Urothelium cell line (cell line): ENCODE measurements at places on chromosomes 5 and 9.

GRCh38 chr5:163489745-163490075 is 15.7 kb upstream of the MAT2B start:
- no peak for DNase-seq

- no peak for DNase-seq
Observed at GRCh38 chr9:95336281-95336680, 18.8 kb upstream of the FANCC start.

GRCh38 chr5:73393611-73394489 is 54.7 kb downstream of the FOXD1 start:
- DNase-seq: no peak

GRCh38 chr5:68087866-68088265 is 127.7 kb upstream of the PIK3R1 start:
- DNase-seq: no peak

DNA sequence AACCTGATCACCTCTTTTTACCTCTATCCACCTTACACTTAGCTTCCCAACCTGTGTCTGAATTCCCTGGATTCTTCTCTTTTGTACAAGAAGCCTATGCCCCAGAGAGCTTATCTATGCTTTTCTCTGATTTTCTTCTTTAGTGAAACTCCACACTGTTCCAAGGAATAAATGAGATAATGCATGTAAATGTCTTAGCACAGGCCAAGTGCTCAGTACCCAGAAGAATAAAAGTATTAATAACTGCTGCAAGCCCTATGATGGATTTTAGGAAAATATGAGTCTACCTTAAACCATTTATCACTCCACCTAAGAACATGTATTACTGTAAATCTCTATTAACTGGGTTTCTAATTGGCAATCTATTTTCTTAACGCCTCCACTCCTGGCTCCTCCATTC is 168.5 kb upstream of the TNC start:
- no peak for DNase-seq

GRCh38 chr9:97559111-97559514 is 57.6 kb downstream of the TMOD1 start:
- DNase-seq: no peak

- DNase-seq: no peak
Observed at GRCh38 chr5:151070449-151070848, 10.4 kb downstream of the TNIP1 start.

DNA sequence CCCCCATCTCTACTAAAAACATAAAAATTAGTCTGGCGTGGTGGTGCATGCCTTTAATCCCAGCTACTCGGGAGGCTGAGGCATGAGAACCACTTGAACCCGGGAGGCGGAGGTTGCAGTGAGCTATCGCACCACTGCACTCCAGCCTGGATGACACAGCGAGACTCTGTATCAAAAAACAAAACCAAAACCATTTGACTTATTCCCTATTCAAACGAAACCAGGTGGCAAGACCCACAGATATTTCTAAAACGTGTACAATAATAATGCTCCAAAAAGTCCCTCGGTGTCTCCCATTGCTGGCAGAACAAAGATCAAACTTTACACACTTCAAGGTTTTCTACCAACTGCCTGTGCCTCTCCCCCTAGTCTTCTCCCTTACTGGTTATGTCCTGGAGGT is 29.8 kb downstream of the HMGCR start:
- DNase-seq: no peak

DNA sequence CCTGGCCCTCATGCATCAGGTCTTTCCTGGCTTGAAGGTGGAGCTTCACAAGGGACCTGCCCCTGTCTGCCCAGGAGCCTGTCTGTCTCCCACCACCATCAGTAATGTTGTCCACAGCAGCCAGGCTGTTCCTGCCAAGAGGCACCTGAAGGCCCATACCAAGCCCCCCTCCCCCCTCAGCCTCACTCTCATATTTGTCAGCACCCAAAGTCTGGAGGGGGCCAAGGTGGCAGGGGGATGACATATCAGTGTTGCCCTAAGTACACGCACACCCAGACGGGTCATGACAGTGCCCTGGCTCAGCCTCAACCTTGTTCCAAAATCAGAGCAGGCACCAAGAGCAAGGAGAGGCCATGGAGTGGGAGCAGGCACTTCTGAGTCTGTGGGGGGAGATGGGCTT is 27.2 kb upstream of the CYLC2 start:
- no peak for DNase-seq

DNA sequence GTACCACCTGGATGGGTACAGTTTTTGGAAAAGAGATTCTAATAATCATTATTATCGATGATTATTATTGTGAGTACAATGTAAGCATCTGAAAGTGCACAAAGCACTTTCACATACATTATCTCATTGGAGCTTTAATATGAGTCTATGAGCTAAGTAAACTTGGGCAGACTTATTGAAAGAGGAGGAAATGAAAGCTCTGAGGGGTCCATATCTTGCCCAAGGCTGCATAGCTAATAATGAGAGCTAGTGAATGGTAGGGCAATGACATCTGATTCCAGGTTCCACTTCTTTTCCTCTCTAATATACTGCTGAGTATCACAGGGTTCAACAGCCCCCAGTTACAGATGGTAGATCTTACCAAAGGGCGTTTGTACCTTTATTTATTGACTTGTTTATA is 26.1 kb downstream of the TIMD4 start:
- no peak for DNase-seq

DNA sequence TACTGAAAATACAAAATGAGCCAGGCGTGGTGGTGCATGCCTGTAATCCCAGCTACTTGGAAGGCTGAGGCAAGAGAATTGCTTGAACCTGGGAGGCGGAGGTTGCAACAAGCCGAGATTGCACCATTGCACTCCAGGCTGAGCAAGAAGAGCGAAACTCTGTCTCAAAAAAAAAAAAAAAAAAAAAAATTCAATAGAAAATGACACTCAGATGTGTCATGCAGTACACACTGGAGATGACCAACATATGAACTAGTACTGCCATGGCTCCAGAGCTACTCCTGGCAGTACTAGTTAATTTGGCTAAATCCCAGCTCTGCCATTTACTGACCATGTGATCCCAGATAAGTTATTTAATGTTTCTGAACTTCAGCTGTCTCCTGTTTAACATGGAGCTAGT is 7.3 kb downstream of the ATOX1 start:
- no peak for DNase-seq

- peak; percentile 50 for DNase-seq
Observed at GRCh38 chr9:122374885-122375420, 4.1 kb downstream of the PTGS1 start.

- no peak for DNase-seq
Observed at GRCh38 chr5:152288499-152288898, 116.6 kb downstream of the NMUR2 start.

GRCh38 chr5:54667136-54667535 is 149.6 kb downstream of the SNX18 start:
- DNase-seq: no peak

DNA sequence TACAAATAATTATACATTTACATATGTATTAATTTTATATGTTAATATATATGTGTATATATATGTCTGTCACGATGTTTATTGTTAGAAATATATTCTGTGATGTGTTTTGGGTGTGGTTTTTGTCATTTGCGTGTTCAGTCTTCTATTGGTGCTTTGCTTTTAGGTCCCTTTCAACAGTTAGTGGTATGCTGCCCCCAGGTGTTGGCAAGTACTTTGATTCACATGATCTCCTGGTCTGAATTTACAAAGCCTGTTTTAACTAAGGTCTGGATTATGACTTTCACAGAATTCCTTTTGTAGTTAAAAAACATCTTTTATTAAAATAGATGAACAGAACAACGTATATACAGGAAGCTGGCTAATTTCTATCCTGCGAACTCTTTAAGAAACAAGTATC is 271.5 kb downstream of the CCDC171 start:
- peak; percentile 5 for DNase-seq

- peak; percentile 97 for DNase-seq
Observed at GRCh38 chr5:174724484-174725260, at the start of gene MSX2. TSS of gene MSX2 (plus strand) at chr5:174724582. CDS start at chr5:174724660, 78 bp downstream.

DNA sequence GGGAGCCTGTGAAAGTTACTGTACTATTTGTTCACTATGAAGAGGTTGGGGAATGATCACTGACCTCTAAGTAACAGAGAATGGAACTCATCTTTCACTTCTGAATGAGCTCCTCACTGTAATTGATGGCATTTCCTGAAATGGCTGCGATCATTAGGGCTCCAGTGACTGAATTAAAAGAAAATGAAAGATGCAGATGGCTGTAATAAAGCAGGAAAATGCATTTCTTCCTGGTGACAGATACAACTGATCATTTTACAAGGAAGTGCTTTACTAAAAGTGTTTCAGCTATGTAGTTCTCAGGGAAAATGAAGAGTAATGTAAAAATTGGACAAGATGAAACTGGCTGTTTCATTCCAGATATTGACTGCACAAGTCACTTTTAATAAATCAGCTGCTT is 1200.6 kb upstream of the NUDT12 start:
- DNase-seq: no peak

DNA sequence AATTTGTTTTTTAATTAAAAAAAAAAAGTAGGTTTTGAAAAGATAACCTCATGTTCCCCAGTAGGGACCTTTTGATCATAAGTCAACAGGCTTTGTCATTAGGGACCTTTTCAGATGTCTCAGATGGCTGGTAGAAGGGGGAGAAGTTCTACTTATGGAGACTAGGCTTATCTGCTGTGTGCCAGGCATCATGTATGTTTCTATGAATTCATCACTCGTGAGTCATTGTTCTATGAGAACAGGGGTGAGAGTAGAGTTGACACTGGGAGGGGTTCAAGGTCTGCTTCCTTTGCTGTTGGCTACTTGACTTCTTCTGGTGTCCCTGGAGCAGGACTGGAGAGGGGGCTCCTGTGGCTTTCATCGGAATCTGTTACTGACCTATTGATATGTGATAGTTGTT is 138.8 kb downstream of the KDM4C start:
- no peak for DNase-seq

DNA sequence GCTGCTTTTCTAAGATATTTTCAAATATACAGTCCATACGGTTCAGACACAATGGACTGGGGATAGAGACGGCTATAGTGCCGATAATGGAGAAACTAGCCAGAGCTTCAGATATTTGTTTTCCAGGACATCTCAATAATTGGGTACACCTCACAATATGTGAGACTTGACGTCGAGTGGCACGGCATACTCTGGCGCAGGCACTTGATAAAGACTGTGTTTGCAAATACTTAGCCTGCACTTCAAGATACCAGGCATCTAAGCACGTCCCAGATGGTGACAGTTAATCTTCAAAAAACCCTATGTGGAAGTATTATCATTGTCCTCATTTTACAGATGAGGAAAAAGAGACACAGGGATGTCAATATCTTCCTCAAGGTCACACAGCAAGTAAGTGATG is 48.5 kb downstream of the SEMA5A start:
- DNase-seq: no peak

DNA sequence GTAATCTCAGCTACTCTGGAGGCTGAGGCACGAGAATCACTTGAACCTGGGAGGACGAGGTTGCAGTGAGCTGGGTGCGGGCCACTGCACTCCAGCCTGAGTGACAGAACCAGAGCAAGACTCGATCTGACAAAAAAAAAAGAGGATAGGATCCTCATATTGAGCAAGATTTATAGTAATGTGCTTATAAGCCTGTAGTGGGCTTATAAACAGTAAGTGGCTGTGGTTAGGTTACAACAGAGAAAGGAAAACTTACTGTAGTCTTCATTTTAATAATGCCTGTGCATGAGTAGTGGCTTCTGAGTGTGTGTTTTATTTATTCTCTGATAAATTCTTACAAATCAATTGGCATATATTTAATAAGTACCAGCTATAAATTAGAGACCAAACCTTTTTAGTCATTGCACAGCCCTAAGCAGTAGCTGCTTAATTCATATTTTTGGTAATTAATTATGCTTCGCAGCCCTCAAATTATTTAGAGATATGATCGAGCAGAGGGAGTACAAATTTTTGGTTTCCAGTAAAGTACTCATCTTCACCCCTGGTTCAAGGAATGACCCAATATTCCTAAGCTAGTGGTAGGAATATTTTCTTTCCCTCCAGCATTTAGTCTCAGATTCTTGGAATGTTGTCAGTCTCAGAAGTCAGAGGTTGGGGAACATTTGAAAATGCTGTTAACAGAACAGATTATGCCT is 73.8 kb upstream of the KLF9 start:
- DNase-seq: no peak

- DNase-seq: peak; percentile 28
Observed at GRCh38 chr5:109411627-109412026, 1.9 kb upstream of the PJA2 start.

GRCh38 chr9:8558176-8558575 is 758.6 kb upstream of the DMAC1 start:
- peak; percentile 38 for DNase-seq

DNA sequence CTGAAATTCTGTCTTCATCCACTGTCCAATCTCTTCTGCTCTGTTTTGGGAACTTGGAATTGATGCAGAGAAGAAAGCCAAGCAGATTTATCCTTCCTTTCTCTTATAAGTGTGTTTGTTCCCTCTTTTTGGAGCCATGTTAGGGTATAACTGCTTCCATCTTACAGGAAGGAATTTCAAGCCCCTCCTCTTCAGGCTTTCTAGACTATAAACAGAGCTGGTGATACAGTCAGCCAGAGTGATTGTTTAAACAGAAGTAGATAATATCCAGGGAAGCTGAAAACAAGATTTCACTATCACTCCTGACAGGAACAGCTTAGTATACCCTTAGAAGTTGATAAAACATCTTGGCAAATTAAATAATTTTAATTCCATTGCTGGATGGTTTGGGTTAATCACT is 102.1 kb upstream of the DMRT1 start:
- no peak for DNase-seq

GRCh38 chr5:52804981-52805380 is 17.3 kb downstream of the ITGA1 start:
- no peak for DNase-seq

DNA sequence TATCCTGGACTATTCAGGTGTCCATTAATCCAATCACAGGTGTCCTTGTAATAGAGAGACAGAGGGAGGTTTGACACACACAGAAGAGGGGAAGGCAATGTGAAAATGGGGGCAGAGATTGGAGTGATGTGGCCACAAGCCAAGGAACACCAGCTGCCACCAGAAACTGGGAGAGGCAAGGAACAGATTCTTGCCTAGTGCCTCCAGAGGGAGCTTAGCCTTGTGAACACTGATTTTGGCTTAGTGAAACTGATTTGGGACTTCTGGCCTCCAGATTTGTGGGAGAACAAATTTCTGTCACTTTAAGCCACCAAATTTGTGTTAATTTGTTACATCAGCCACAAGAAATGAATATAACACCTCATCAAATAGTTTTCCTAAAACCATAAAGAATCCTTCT is 416.2 kb downstream of the ENC1 start:
- DNase-seq: no peak

DNA sequence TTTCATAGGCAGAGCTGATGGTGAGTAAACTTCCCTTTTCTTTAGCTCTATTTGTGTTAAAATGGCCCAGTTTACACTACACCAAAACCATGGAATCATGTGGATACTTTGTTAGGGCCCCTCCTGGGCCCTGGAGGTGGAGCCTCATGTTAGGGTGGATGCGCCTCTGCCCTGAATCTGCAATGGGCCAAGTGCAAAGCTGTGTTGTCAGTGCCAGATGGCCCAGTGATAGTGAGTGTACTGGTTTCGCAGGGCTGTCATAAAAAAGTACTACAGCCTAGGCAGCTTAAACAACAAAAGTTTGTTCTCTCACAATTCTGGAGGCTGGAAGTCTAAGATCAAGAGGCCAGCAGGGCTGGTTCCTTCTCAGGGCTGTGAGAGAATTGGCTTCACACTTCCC is 64.8 kb downstream of the HSPA4 start:
- DNase-seq: no peak

GRCh38 chr9:88544245-88544644 is 9.3 kb downstream of the NXNL2 start:
- peak; percentile 34 for DNase-seq

- DNase-seq: no peak
Observed at GRCh38 chr5:76332102-76332501, 71.0 kb upstream of the IQGAP2 start.
